ENCODE measurements at places on chromosomes 5 and 9.

DNA sequence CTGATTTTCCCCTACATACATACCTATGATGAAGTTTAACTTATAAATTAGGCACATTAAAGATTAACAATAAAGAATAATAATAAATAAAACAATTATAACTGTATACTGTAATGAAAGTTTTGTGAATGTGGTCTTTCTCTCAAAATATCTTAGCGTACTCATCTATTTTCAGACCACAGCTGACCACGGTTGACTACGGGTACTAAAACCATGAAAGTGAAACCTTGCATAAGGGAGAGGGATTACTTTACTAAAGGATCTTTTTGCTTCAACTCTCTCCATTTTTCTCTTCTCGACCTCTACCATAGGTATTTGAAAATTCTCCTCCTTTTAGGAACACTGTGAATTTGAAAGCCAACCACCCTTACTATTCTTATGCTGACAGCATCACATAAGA is 475.5 kb downstream of the CETN3 start:
- no peak for DNase-seq

- DNase-seq: no peak
These were observed 169.5 kb downstream of the RGS3 start for GRCh38 chr9:113632776-113633590.

GRCh38 chr9:95937131-95937530 is 61.6 kb downstream of the ERCC6L2 start:
- DNase-seq: no peak

DNA sequence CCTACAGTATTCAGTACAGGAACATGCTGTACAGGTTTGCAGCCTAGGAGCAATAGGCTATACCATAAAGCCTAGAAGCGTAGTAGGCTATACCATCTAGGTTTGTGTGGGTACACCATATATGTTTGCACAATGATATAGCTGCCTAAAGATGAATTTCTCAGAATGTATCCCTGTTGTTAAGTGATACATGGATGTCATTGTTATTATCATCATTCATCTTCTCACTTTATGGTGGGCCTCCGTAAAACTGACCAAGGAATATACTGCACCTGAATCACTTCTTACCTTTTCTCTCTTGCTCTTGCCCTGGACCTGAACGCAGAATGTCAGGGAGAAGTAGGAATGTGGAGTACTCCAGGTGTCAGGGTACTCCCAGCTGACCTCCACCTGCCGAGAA is 11.8 kb downstream of the IL12B start:
- no peak for DNase-seq

GRCh38 chr5:96329886-96330529 is 103.0 kb downstream of the PCSK1 start:
- DNase-seq: no peak

GRCh38 chr5:170481849-170482248 is 22.0 kb upstream of the KCNIP1 start:
- no peak for DNase-seq

DNA sequence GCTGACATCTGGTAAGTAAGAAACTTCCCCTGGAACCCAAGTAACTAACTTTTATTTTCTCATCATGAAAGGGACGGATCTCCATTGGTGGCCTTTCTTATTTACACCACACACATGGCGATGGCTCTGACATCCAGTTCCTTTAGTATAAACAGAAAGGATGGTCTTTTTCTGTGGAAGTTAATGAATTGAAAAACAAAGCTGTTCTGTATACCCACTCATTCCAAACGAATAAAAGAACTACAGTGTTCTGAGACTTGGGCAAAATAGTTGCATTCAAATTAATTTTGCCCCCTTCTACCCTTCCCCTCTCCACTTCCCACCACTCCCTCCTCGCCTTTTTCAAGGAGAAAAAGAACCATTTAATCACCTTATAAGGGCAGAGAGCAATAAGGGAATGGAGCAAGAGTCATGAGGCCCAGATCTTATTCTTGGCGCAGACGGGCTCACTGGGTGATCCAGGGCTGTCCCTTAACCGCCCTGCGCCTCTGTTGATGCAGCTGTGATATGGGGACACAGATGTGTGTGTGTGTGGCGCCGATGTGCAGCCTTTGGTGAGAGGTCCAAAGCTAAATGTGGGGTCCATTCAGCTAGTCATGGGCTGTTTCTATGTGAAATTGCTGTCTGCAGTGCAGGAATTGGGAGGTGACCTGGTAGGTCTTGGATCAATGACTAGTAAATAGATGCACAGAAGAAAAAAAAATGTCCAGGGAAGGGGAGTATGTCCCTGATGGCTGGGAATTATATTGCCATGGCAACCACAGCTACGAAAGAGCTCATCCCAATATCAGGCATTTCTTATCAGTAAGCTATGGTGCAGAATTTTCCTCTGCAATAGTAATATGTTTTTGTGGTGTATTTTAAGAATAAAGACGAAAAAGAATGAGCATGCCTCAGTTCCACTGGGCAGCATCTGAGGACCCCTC is 141.5 kb upstream of the ERCC6L2 start:
- no peak for DNase-seq

- no peak for DNase-seq
These were observed 48.4 kb downstream of the GALNT10 start for GRCh38 chr5:154238776-154239481.

DNA sequence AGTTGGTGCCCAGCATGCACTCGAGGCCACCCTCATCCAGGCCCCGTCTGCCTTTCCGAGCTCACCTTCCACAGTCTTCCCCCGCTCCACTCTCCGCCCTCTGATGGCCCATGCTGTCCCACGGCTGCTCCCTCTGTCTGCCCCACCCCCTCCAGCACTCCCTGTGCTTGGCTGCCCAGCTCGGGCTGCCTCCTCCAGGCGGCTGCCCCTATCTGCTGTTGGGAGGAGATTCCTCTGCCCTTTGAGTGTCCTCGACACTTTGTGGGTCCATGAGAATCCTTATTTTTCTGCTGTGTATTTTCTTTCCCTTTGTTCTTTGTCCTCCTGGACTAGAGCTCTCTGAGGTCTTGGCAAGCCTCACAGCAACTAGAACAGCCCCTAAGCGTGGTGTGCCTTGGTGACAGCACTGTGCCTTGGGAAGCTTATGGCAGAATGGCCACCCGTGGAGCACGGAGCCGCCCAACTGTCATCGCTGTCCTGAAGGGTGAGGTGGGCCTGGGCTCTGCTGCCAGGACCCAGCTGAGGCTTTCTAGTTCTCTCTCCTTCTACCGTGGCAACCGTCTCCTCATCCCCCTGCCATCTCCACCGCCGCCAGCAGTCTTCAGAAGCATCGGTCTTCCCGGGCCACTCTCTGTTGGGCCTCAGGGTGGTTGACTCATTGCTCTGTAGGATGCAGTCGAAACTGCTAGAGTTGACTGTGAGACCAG is 5.2 kb downstream of the NTMT1 start:
- no peak for DNase-seq

DNA sequence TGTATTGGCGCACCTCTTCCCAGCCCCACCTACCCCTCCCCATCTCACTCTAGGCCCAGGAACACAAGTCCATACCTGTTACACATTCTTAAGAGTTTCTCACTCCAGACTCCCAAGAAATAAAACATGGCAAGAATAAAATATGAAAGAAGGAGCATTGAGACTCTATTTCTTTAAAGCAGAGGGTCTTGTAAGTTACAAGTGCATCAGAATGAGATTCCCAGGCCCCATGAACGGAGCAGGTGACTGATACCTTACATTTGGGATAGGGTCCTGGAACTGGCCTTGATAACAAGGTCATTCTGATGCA is 5.7 kb downstream of the EGR1 start:
- DNase-seq: no peak

DNA sequence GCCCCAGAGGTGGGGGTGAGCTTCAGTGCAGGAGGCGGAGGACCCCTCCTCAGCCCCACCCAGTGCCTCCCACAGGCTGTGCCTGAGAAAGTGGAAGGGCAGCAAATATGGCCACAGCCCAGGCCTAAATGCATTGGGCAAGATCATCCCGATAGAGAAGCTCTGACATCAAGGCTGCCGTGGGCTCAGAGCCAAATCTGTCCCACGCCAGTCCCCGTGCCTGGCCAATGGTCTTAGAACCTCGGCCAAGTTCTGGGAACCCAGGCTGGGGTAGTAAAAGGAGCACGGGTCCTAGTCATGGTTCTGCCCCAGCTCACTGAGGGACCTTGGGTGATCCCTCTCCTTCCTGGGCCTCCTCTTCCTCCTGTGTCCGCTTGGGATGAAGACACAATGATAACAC is 27.7 kb upstream of the TNIP1 start:
- DNase-seq: no peak

DNA sequence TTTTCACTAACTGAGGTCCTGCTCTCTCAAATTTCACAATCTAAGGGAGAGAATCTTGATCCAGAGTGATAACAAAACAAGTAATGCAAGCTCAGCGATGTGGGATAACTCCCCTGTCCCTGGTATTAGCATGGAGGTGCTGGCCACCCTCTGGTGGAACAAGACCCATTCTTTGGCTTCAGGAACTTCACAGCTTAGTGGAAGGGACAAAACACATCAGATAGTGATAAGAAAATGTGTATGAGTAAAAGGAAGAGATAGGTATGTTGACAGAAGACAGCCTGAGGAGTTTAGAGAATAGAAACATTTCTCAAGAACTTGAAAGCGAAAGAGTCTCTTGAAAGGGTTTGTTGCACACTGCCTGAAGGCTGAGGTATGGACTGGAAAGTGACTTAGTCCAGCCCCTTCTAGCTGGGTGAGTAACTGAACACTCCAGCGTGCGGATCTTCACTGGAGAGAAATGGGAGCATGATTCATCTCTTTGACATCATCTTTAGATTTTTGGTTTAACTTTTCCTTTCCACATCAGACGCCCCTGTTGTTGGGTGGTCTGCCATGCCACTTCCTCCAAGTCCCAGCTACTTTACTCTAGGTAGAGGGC is 25.4 kb upstream of the ZSWIM6 start:
- DNase-seq: no peak

DNA sequence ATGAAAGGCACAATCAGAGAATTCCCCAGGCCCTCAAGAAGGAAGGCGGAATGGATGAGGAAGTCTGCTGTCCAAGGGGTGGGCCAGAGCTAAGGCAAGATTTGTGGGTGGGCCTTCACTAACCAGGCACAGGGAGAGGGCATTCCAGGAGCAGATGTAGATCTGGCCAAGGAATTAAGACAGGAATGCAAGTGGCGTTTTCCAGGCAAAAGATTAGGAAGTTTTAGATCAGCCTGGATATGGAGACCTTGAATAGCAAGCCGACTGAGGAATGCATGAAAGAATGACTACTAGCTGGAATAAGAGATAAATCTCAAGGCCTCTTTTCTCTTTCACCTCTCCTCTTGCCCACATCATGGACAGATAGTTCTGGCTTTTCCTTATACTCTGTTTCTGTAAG is 68.5 kb downstream of the GHR start:
- no peak for DNase-seq

- no peak for DNase-seq
These were observed 343.5 kb downstream of the NFIB start for GRCh38 chr9:13970426-13970825.

DNA sequence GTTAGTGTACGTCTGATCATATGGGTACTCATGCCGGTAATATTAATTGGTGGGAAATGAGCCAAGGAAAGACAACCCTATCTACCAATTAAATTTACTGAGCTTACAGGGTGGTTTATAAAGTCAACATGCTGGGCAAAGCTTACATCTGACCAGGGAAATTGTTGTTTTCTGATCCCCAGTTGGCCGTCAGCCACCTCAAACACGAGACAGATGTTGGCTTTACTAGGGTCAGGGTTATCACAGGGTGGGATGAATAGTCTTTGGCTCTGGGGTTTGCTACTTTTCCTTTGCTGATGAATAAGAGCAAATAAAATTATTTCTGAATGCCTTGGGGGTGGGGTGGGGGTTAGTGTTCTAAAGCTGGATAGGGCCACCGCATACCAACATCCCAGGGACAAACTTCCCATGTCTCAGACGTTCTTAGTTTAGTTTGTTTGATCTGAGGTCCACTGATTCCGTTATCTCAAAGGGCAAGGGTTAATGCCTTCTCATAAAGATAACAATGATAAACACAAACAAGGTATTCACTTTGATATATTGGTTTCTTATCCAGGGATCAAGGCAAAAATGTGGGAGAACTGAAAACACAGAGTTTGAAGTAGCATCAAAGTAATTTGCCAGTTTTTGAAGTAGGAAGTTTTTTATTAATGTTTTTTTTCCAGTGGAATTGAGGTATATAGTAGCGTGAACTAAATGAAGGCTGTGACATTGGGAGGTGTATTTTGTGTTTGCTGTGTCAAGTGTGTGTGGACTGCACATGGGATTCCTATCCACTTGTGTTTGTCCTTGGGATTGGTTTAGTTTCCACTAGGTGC is 109.1 kb upstream of the RPS23 start:
- DNase-seq: no peak

- DNase-seq: no peak
These were observed 61.3 kb upstream of the ELL2 start for GRCh38 chr5:96022971-96023370.

DNA sequence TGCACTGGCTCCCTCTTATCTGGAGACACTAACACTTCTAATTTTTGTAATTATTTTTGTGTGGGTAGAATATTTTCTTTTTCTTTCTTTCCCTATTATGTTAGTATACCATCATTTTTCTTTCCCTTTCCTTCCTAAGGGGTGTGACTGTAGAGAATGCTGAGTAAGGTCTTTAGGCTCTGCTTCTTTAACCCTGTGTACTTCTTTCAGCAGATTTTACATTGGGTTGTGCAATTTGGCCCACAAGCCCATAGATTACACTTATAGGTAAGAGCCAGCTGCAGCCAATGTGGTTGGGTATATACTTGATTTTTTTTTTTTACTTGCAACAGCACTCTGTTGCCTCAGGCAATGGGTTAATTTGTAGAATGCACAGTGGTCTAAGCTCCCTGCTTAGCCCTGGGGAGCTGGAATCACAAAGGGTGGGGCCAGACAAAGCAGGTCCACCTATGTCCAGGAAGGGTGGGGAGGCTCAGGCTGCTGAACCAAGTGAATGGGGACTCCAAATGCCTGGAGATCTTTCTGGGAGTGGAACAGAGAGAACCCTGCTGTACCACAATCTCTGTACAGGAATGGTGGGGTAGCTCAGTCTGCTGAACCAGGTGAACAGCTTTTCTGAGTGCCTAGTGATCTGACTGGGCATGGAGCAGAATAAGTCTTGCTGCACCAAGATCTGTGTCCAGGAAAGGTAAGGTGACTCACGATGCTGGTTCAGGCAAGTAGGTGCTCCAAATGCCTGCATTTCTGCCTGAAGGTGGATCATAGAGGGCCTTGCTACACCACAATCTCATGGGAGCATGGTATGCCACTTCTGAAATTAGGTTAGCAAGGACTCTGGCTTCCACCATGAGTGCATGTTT is 64.9 kb downstream of the SLC25A46 start:
- DNase-seq: no peak
